GM19239 (cell line): ENCODE measurements at places on chromosomes 5 and 9.
A peak's percentile ranks its signal among the peaks of the same experiment; 100 is the strongest.

GRCh38 chr9:83385317-83385716, 152.9 kb downstream of the FRMD3 start:
- no peak for DNase-seq

DNA sequence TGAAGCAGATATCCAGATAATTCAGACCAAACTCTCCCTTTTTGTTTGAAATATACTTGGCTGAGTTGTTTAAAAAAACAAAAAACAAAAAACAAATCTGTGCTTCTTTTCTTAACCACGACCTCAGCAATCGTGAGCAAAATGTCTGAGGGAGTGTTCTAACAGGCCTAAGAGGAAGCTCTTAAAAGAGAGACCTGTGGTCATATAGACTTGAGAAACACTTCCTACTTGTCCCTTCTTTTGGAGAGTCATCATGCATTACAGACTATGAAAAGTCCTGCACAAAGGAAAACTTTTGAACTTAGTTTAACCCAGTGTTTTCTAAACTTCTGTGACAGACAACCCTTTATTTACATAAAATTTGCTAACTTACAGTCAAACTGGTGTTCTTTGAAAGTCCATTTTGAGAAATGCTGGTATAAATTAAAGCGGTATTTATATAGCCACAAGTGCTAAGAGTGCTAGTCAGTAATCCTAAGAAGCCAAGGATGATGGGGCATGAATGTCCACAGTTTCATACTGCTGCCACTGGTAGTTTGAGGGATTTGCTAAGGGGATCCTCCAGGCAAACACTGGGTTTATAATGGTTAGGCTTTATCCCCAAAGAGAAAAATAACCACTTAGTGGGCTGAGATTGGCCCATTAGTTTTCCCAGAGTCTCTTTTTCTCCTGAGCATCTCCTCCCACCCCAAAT, 199.8 kb downstream of the LRRC70 start:
- DNase-seq = no peak

GRCh38 chr5:177113566-177114424, 19.8 kb upstream of the NSD1 start:
- peak; percentile 92 for DNase-seq

DNA sequence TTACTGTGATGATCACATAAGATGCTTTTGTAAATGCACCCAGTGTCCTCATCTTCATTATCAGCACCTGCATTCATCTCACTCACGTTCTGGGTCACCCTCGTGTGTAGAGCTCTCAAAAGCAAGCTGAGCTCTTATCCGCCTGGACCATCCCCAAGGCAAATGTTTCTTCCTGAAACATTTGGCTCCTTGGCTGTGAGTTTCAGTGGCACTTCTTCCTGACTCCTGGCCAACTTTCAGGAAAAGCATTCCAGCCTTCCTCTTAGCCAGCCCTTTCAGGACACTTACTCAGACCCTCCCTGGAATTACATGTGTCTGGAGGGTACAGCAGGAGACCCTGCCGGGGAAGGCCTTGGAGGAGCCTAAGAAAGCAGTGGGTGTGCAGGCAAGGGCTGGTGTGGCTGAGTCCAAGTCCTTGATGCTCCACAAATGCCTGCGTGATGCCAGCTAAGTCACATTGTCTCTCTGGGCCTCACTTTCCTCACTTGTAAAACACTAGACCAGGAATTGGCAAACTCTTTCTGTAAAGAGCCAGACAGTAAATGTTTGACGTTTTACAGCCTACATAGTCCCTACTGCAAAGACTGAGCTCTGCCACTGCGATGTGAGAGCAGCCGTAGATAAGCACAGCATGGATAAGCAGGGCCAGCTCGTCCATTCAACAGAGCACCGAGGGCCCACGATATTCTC, 72.1 kb downstream of the PDE6A start:
- no peak for DNase-seq

DNA sequence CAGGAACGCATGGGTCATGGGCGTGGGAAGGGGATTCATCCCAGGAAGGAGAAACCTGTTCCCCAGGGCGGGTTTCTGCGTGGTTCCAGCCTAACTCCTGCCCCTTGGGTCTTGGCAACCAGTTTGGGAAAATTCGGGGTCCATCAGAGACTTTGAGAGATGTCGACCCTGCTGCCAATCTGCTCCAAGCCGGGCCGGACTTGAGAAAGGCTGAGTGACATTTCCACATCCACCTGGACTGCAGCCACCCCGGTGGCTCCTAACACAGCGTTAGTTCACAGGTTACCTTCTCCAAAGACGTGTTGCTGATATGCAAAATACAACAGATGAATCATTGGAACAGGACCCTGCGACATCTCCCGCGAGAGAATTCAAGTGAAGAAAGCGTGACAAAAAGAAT, 627.2 kb downstream of the IRX1 start:
- no peak for DNase-seq

DNA sequence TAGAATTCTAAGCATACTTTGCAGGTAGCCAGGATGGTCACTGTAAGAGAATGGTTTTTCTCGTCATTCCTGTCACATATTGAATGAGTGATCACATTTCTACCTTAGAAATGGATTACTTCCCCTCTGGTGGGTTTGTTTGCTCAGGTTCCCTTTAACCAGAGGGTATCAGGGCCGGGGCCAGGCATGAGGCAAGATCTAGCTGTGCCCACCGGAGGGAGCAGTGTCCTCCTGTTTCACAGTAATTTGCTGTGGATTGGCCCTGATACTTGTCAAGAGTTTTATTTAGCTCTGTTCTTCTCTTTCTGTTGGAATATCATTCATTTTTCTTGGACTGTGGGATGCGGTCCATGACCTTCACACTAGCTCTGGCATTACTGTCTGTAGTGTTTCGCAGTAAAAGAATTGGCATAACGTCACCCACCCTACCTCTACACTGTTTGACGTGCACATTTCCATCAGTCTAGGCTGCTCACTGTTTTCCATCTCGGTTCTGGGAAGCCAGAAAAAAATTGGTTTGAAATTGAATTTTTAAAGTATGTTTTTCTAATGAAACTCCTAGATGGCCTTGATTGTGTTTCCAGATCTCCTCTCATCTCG, 42.4 kb upstream of the ZBED3 start:
- no peak for DNase-seq

DNA sequence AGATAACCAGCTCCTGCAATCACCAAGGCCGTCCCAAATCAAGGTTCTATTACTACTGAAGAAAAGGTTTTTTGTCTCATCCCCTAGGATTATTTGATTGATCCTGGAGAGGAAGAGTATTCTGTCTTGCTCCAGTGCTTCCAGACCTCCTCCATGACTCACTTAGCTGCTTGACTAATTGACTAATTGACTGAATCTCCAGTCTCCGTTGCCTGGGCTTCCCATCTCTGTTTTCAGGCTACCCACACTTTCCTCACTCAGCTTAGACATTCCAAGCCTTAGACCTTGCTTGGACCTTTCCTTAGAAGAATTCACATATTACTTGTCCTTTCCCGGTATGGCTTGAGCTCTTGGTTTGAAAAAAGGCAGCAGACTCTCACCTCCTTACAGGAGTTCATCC, 60.6 kb downstream of the FRMD3 start:
- DNase-seq = no peak

DNA sequence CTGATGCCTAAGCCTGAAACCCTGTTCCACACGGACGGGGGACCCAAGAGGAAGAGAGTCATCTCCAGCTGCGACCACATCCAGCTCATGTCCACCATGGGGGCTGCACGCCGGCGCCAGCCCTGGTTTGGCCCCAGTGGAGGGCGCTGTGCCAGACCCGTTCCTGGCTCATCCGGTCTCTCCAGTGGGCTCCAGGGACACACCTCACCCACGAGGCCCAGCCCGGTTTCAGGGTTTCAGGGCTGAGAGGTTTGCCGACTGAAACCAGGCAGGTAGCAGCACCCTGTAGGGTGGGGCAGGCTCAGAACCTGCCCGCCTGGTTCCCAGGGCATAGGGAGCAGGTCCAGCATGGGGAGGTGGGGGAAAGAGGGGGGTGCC, 71.4 kb upstream of the STXBP1 start:
- no peak for DNase-seq

GRCh38 chr9:27165670-27166069, 56.6 kb downstream of the TEK start:
- DNase-seq = no peak

DNA sequence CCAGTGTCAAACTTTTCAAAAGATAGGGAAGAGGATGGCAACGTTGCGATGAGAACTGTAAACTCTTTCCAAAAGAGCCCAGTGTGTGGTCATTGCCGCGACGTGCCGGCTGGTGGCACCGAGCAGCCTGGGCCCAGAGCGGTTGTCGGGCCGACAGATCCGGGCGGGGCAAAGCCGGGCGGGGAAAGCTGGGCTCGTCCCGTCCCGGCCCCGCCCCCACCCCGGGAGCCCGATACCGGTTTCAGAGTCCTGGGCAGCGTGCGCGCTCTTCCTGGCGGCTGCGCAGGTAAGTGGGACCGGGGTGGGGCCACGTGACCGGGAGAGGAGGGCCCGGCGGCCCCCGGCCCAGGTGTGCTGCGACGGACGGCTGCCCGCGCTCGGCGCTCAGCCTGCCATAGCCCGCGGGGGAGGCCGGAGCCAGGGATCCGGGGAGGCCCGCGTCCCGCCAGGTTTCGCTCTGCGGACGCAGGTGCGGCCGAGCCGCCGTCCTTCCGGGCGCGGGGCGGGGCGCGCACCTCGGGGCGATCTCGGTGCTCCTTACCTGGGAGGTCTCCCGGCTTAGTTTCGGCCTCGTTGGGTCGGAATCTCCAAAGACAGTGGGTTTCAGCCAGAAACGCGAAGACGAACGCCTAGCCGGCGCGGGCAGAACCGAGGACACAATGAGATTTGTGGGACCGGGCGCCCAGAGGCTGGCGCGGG, at the start of gene MARVELD2:
Gene MARVELD2, plus strand, starts transcription at position 232 of the 699 bp plus-strand sequence. CDS start 4,270 bp downstream, outside the sequence.
- DNase-seq = peak; percentile 31

GRCh38 chr5:140555747-140556312, 1.4 kb downstream of the SRA1 start:
- no peak for DNase-seq

GRCh38 chr9:31168161-31168560, 1216.3 kb upstream of the ACO1 start:
- DNase-seq = no peak

GRCh38 chr5:71569748-71570509, 17.2 kb upstream of the MCCC2 start:
- DNase-seq = no peak
